ENCODE measurements at places on chromosomes 7 and 10. TPM values are rescaled to one million over a fixed set of nuclear protein-coding genes. Genes with fewer than 3 reads are reported as not detected.

Gene FAM53B
- total RNA-seq = 32.9 TPM

Gene NPC1L1
- total RNA-seq = under 0.01 TPM

Gene HACD1
- total RNA-seq = 27.5 TPM

GRCh38 chr7:40721342-40721949, 586.6 kb downstream of the SUGCT start:
- DNase-seq = no peak

DNA sequence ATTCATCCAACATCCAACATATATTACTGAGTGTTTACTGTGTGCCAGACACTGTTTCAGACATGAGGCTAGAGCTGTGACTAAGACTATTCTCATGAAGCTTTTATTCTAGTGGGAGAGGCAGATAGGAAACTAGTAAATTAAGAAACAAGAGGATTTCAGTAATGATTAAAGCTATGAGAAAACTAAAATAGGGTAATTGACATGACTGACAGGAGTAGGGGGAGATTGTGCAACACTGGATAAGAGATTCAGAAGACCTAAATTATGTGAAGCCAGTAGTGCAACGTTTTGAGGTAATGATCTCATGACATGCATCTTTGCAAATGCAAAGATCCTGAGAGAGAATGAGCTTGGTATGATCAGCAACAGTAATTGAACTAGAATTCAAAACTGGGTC, 48.6 kb upstream of the MKLN1 start:
- DNase-seq = no peak

DNA sequence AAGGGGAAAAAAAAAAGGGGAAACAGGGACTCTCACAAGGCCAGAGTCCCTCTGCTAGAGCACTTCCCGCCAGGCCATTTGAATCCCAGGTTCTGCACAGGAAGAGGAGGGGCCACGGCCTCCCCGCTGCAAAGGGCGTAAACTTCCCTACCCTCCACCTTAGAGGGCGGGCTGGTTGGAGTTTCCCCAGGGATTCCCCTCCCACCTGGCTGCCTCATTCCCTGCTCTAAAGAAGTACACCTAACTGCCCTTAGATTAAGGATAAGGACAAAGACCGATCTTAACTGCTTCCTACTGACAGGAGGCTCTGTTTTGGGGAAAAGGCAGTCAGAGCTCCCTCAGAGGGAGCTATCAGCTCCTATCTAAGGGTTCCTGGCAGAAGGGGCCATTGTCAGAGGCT, 102.0 kb upstream of the ARMC3 start:
- DNase-seq = no peak

- no peak for DNase-seq
Observed at GRCh38 chr10:126036515-126036914, 140.2 kb downstream of the FANK1 start.

GRCh38 chr7:34091321-34091917, 186.1 kb downstream of the BMPER start:
- DNase-seq = no peak

Data from hematopoietic multipotent progenitor cell (in vitro differentiated cells).